Stimulated activated CD8-positive, alpha-beta memory T cell treated with anti-CD3 and anti-CD28 coated beads, Interleukin-2, amount 100 ng/mL, for 1 hour (primary cell): ENCODE measurements at places on chromosomes 4 and X.

DNA sequence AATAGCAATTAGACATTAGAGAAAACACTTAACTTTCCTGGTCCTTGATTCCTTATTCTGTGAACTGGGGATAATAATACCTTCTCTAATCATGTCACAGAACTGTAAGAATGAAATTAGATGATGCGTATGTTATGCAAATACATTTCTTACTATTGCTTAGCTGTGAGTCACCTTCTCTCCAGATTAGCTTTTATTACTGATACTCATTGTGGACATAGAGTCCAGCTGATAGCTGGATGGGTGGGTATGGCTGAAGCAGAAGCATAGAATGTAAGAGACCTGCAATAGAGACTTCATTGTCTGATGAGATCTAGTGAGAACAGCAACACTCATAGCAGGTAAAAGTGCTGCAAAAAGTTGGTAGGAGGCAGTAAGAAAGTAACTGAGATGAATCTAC is 437.2 kb upstream of the ZFP42 start:
- DNase-seq = no peak

DNA sequence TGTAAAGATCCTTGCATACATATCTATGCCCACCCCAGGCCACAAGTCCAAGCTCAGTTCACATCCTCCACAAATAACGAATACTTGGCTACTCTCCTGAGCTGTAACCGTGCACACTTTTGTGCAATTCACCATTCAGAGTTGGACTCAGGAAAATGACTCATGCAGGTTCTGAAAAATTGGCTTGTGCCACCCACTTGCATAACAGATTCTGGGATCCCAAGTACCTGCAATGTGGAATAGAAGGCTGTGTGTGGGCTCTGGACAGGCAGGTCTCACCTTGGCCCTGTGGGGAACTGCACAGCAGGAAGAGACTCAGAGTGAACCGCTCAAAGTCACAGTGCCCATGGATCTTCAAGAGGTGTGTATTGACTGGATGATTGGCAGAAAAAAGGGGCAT is 502.7 kb downstream of the PACRGL start:
- no peak for DNase-seq

DNA sequence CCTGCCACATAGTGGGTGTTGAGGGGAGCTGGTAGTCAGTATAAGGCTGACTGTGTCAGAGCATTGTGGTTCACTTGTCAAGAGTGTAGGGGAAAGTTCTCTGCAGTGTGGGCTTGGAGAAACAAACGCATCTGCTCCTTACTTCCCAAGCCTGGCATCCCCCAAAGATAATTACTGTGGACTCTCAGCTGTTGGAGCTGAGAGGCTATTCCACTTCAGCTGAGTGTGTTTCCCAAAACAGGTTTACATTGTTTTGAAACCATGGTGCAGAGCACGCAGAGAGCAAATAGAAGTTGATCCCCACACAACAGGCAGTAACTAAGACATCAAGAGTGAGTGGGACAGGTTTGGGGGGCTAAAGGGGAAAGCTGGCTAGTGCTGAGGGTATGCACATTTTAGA is 181.0 kb upstream of the EOLA2 start:
- no peak for DNase-seq

DNA sequence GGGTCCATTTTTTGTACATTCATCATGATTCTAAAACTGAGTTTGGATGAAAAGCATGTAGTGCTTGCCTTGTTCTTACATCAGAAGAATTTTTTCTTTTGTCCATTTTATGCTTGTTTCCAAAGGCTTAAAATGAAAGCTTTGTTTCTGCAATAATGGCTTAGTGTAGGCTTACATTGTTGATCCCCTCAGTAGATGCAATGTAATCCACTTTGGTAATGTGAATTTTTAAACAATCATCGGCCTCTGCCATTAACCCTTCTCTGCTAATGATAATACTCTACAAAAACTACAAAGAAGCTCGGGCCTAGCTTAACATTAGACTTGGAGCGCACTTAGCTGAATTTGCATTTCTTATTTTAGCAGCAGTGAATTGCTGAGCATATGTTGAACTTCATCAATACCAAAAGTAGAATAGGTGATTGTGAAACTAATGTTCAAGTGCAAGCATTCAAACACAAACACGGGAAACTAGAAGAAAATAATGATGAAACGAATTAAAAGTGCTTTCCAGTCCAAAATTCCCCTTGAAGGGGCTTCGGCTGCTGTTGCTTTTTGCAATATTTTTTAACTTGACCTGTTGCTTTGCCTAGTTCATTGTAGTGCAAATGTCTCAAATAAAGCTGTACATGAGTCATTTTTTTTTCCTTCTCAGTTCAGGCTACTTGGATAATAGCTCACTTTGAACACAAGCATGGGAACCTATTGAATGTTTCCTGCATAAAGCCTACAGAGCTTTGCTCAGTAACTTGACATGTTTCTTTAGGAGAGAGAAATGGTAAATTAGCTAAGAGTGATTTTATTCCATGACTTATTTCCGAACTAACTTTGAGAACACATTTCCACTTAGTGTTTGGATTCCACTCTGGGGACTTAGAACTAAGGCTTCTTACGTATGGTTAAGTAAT is 66.5 kb downstream of the SLIT2 start:
- DNase-seq = no peak

DNA sequence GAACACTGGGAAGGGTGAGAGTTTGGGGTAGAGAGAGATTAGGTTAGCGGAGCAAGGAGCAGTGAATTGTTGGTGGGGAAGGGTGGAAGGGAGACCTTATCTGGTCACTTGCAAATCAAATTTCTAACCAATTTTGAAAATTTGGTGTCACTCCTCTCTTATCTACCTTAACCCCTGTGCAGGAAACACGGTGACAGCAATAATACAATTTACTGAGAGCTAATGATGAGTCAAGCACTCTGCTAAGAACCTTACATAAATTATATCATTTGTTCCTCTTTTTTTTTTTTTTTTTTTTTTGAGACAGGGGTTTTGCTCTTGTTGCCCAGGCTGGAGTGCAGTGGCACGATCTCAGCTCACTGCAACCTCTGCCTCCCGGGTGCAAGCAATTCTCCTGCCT is 116.4 kb downstream of the C4orf51 start:
- no peak for DNase-seq

- no peak for DNase-seq
Measured at GRCh38 chrX:154991039-154991438, 31.5 kb downstream of the F8 start.

- no peak for DNase-seq
Measured at GRCh38 chrX:11100281-11101035, 10.7 kb upstream of the HCCS start.

DNA sequence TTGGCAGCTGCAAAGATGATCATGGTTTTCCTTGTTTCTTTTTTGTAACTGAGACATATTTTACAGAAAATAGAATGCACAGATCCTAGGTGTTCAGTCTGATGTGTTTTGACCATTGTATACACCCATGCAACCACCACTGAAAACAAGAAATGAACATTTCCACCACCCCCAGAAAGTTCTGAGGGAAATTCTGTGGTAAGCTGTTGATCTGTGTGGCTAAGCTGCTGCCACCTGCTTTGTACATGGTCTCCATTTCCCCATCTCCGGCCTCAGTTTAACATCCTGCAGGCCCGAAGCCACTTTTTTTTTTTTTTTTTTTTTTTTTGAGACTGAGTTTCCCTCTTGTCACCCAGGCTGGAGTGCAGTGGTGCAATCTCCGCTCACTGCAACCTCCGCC is 65.3 kb downstream of the NYX start:
- DNase-seq = no peak

DNA sequence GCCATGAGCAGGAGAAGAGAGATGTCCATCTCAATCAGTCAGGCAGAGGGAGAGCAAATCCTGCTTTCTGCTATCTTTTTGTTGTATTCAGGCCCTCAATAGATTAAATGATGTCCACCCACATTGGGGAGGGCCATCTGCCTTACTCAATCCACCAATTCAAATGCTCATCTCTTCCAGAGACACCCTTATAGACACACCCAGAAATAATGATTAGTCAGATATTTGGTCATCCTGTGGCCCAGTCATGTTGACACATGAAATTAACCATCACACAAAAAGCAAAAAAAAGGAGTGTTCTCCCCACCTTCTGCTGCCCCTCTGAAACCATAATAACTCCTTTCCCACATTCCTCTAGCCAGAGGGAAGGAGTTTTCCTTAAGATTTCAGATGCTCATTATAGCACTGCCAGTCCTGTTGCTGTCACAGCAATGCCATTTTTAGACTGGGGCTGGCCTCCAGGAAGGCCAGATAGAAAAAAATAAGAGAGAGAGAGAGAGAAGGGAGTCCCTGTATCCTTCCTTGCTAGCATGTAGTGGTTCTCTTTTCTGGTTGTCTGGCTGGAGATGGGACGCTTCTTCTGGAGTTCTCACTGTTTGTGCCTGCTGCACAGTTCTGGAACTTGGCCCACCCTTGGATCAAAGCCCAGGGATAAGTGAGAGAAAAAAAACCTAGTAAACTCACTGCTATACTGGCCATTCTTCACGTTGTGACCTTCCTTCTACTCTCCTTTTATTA is 177.7 kb downstream of the RBM46 start:
- DNase-seq = no peak

- no peak for DNase-seq
Measured at GRCh38 chr4:128394778-128395177, 107.2 kb upstream of the PGRMC2 start.

DNA sequence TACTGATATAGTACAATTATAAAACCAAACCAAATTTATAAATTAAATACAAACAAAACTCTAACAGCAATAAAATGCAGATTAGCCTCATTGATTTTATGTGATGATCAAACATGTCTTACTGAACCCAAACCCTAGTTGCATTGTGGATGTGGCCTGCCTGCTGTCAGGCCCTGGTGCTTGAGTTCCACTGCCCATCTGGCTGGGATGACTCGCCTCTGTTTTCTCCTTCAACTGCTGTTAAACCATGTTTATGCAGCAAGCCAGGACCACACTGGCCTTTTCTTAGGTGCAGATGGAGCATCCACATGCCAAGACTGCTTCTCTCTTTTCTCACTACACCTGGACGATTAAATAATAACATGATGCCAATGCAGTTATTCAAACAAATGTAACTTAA is 22.6 kb downstream of the NAP1L5 start:
- no peak for DNase-seq

GRCh38 chr4:176742211-176742610 is 50.5 kb downstream of the VEGFC start:
- no peak for DNase-seq
